ENCODE measurements at places on chromosomes 16 and 17.

DNA sequence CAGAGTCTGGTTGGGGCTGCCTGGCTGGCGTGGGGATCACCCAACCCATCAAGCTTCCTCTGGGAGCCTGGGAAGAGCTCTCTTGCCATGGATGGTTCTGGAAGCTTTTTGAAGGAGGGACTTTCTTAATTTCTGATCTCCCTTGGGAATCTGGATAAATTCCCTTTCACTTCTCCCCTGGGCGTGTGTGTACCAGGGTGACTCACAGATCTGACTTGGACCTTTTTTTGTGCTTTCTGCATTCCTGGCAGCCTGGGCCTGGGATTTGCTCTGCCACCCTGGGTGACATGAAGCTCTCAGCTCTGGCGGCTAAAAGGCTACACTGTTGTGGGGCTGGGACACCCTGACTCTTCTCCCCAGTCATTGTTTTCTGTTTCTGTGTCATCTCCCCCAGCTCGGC is 70.1 kb downstream of the ABCC1 start:
- no peak for DNase-seq

GRCh38 chr16:19417640-19418039 is at the start of gene TMC5:
TMC5 (plus strand) TSS chr16:19417883; CDS start chr16:19440039, 22,156 bp downstream.
- DNase-seq, result no peak

GRCh38 chr16:1950047-1950446 is 4.4 kb downstream of the RPL3L start:
- no peak for DNase-seq

- DNase-seq, result no peak
Measured at GRCh38 chr16:49431040-49431439, 57.4 kb downstream of the C16orf78 start.

- peak; percentile 25 for DNase-seq
Measured at GRCh38 chr17:21285164-21286065, 904 bp downstream of the MAP2K3 start.

- DNase-seq, result no peak
Measured at GRCh38 chr17:82967268-82968032, 112.0 kb upstream of the METRNL start.

- DNase-seq, result no peak
Measured at GRCh38 chr16:69861292-69862030, 89.7 kb upstream of the CLEC18A start.

GRCh38 chr17:1909985-1910384 is 80.2 kb downstream of the RPA1 start:
- DNase-seq, result no peak

DNA sequence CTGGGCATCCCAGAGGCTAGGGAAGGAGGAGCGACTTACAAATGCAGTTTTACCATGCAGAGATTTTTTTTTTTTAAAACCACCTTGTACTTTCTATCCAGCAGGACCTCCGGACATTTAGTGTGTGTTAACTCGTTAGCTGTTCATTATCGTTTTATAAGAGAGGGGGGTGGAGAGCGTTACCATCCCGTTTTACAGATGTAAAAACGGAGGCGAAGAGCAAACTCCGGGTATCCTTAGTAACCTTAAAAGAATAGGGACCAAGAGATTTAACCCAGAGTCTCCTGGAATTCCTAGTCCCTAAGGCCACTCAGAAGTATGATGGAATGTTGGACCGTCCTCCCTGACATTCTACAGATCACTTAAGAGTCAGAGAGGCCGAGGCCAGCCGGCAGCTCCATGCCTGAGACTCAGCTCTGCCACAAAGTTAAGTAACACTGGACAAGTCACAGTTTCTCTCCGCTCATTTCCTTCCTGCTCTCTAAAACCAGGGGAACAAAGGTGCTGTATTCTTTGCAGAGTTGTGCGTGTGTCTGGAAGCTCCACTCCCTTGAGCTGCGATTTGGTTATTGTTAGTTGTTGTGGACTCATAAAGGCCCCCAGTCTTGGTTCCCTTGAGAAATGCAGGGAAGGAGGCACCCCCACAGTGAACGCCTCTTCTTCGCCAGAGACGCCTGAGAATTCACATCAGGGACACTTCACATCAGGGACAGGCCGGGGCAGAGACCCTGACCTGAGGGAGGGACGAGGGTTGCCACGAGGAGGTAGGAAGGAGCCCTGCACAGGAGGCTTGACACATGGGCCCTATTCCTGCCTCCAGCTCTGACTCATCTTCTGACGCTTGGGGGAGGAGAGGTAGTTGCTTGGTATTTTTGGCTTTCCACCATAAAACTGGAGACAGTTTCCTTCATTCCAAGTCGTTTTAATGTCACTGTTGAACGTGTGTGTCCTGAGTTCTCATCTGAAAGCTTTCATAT is 1.2 kb downstream of the DUSP14 start:
- peak; percentile 61 for DNase-seq

DNA sequence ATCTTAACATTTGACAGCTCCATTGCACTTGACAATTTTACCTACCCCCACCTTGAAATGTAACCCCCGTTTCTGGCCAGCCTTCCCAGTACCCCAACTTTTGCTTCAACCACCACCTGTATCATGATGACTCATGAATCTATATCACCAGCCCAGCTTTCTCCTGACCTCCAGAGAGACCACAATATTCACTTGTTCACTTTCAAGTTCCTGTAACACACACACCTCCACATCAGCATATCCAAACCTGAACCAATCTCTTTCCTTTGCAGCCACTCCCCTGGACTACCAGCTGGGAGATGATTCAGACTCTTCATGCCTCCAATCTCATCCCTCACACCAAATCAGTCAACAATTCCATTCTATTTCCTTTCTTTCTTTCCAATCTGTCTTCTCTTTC is 8.0 kb downstream of the SMG6 start:
- no peak for DNase-seq

- DNase-seq, result peak; percentile 83
Measured at GRCh38 chr17:17783825-17784656, 52.7 kb downstream of the SREBF1 start.

- DNase-seq, result no peak
Measured at GRCh38 chr16:27339180-27339579, 25.4 kb downstream of the IL4R start.

GRCh38 chr17:199191-199604 is 17.7 kb upstream of the DOC2B start:
- DNase-seq, result no peak

GRCh38 chr17:18235743-18236256 is 10.4 kb downstream of the LLGL1 start:
- DNase-seq, result no peak

DNA sequence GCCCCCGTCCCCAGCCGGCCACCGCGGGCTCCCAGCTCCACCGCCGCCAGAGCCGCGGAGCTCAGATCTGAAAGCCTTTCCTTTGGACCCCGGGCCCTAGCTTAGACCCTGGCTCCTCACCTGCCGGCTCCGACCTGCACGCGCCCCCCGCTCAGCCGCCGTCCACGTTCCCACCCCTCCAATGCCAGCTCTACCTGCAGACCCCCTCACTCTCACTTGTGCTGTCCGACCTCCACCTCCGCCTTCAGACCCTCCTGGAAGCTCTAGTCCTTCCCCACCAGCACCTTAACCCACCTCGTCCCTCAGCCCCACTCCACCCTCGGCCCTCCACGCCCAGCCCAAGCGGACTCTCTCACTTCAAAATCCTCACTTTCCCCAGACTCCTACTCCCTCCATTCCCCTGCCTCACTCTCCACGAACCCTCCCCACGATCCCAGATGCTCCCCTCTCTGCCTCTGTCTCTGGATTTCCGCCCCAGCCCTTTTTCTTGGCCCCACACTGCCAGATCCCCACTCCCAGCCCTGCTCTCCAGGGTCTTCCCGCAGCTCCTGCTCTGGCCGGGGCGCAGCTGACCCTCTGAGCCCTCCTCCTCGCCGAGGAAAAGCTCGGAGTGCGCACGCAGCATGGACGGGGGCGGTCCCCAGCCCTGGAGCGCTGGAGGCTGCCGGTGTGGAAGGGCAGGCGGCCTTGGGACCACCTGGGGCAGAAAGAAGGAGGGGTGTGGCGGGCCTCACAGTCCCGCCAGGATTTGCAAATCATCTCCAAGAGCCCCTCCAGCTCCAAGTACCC is at the start of gene TMEM114:
TSS of gene TMEM114 (minus strand) at position 612 of the 789 bp plus-strand sequence. CDS start 673 bp downstream, outside the sequence.
- no peak for DNase-seq

DNA sequence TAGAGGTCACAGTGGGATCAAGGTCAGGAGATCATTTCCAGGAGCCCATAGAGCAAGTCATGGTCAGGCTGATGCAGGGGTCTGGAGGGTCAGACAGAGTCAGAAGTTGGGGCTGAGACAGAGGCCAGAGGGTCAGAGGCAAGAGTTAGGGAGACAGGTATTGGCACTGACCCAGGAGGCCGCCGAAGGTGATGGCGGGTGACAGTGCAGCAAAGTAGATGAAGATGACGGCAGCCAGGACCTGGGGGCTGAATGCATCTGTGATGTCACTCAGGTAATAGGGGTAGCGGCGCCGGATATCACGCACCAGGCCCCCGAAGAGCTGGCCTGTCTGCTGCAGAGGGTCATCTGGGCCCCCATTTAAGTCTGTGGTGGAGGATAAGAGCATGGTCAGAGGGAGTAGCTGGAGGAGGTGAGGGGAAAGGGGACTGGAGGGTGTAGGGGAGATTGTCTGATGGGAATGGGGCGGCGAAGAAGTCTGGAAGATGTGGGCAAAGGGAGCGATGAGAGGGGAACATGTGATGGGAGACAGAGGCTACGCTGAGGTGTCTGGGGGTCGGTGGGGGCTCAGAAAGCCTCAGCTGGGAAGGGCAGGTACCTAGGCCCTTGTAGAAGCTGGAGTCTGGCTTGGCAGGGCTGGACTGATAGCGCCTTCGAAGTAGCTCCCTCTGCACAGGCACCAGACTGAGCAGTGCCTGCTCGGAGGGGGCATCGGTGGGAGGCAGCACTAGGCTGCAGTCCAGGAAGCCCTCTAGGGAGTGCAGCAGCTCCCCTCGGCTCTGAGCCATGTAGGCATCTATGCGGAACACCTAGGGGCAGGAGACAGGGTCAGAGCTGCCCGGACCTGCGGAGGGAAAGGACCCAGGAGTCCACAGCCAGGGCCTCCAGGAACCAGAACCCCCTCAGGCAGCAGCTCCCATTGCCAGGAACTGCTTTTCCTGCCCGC is 9.8 kb downstream of the SLC4A1 start:
- no peak for DNase-seq

- DNase-seq, result no peak
Measured at GRCh38 chr16:17104654-17105053, 366.1 kb downstream of the XYLT1 start.

- DNase-seq, result peak; percentile 73
Measured at GRCh38 chr16:50473356-50473945, 74.7 kb upstream of the NKD1 start.

GRCh38 chr17:62188713-62189112 is 123.6 kb upstream of the MED13 start:
- DNase-seq, result no peak

GRCh38 chr16:80104401-80104800 is 436.4 kb upstream of the DYNLRB2 start:
- DNase-seq, result no peak

DNA sequence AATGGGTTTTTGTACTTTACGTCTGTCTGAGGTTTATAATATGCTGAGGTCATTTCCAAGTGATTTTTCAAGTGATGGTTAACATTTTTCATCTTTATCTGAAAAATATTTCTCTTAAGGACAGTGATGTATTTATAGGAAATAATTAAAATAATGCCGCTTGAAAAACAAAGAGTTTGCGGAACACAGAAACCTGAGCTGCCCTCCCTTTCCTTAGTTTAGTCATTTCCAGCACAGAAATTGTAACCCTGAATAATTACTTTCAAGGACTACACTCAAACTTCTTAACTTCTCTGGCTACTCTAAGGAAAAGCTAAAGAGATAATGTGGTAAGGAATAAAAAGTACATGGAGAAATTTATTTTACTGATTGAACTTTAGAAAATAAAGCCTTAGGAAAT is 54.6 kb downstream of the MRTFB start:
- DNase-seq, result no peak

DNA sequence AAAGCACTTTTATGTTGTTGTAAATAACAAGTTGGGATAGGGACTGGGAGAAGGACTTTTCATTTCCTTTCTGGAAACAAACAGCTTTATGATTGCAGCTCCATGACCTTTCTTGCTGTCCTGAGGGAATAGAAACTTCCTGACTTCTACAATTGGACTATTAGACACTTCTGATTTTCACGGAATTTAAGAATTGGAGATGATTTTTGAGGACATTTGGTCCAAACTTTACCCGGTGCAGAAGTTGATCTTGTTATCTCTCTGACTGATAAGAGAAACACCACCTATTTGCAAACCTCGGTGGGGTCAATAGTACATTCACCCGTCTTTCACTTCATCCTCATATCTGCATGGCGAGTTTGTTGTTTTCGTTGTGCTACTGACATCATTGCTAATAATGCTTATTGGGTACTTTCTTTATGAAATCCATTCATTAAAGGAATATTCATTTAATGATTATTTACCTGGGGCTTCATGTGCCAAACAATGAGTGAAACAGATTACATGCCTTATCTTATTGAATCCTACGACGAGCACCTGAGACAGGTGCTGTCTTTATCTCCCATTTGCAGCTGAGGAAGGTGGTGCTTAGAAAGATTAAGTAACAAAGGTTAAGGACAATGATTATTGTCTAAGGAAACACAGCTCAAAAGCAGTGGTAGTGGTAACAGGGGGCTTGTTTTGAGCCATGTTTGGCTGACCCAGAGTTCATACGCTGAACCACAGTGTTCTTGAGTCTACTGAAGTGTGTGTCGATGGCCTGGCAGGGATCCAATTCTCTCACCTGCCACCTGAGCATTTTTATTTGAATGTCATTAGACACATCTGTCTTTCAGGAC is 176.9 kb upstream of the FAM20A start:
- peak; percentile 45 for DNase-seq

DNA sequence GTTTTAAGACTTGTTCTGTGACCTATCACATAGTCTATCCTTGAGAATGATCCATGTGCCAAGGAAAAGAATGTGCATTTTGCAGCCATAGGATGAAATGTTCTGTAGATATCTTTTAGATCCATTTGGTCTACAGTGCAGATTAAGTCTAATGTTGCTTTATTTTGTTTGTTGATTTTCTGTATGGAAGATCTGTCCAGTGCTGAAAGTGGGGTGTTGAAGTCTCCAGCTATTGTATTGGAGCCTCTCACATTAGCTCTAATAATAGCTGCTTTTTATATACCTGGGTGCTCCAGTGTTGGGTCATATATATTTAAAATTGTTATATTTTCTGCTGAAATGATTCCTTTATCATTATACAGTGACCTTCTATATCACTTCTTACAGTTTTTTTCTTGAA is 155.6 kb upstream of the MON1B start:
- no peak for DNase-seq

DNA sequence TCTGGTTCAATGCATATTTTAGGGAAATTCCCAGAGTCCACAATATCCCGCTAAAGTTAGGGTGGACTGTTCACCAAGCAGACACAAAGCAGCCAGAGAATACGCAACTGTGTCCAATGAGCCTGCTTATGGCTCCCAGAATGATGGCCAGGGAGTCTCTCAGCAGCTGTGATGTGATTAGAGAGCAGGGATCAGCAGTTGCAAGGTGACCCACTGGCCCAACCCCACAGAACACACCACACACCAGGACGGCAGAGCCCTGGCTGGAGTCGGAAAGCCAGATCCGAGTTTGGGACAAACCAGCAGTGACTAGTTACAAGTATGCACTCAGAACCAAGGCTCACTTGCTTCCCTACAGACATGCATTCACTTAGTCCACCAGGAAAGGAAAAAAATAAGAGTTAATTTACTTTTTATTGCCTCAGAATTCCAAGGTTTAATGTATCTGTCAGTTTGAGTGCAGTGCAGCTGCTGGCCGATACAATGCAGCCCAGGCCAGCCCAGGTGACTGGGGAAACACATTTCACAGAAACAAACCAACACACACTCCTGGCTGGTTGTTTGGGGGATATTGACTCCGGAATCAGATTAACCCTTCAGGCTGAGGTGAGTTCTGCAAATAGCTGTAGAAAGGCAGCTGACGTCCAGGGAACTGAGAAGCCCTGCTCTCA is 121.7 kb downstream of the HIC1 start:
- no peak for DNase-seq

- no peak for DNase-seq
Measured at GRCh38 chr16:79653373-79653891, 52.9 kb upstream of the MAF start.
